EL (cell line): ENCODE measurements at places on chromosomes 7 and 10.
A peak's percentile ranks its signal among the peaks of the same experiment; 100 is the strongest.

GRCh38 chr7:1664711-1665548 lies 5.1 kb upstream of the ELFN1 start:
- DNase-seq: peak; percentile 47

- no peak for DNase-seq
These were observed 264.4 kb downstream of the ETV1 start for GRCh38 chr7:13724977-13725566.

DNA sequence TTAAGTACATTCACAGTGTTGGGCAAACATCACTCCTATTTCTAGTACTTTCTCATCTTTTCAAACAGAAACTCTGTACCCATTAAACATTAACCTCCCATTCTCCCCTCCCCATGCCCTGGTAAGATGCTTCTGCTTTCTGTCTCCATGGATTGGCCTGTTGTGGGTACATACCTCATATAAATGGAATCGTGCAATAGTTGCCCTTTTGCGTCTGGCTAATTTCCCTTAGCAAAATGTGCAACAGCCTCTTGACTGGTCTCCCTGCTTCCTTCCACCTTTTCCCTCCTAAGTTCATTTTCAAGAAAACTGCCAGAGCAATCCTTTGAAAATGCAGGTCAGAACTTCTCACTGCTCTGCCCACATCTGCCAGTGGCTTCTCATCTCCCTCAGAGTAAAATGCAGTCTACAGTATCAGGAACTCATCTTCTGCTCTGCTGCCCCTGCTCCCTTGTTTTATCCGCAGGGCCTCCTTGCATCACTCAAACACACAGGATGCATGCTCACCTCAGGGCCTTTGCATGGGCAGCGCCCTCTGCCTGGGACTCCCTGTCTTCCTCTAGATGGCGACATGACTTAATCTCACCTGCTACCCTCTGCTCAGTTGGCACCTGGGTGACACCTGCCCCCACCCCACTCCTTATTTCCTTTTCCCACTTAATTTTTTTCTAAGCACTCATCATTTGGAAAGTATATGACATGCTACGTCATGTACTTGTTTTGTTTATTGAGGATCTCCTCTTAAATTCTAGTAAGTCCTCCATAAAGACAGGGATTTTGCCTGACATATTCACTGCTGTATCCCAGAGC lies 44.3 kb upstream of the ECHDC3 start:
- DNase-seq: no peak

DNA sequence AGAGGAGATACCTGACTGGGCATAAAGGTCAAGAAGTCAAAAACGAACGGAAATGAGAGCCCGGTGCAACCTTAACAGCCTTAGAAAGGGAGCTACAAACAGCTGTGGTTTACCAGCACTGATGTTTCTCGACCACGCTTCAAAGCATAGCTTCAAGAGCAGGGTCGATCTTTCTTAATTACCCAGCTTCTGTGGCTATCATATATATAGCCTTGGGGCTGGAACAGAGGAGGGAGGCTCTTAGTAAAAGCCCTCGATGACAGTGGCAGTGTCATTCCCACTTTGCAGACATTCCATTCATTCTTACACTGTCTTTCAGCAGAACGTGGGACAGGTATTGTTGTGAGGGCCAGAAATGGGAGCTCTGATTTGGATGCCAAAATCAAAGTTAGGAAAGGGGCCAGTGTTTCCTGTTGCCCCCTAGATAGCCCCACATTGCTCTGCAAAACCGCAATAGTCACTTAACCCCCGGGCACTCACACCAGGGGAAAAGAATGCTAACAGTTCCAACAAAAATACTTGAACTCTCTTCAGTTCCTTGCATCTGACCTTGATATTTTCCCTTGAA lies 141.5 kb downstream of the MTPAP start:
- DNase-seq: peak; percentile 65

DNA sequence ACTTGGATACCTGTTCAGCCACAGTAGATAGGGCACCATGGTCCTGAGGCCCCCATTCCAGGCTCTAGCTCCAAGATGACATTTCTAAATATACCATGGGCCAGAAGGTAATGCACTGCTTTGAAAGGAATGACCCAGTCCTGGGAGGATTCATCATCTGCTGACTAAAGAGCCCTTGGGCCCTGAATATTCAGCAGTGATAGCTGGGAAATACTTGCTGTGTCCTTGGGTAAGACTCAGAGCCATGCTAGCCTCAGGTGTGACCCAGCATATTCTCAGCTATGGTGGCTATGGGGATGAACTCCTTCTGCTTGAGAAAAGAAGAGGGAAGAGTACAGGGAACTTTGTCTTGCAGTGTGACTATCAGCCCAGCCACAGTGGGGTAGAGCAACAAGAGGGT lies 21.3 kb upstream of the AGR2 start:
- DNase-seq: no peak

DNA sequence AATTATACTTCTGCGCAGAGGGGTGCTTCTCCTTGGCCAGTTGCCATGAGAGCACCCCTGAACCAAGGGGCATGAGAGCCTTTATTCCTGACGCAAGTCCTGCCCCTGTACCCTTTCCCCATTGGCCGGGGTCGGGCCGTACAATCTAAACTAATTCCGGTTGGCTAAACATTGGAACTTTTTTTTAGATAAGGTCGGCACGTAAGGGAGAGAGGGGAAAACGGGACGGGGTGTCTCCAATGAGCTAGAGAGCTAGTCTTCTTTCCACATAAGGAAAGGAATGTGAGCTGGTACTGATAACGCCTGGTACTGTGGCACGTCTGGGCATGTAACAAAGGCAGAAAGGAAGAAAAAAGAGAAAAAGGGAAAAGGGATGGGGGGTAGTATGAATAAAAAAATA lies 96.9 kb downstream of the CD36 start:
- no peak for DNase-seq

DNA sequence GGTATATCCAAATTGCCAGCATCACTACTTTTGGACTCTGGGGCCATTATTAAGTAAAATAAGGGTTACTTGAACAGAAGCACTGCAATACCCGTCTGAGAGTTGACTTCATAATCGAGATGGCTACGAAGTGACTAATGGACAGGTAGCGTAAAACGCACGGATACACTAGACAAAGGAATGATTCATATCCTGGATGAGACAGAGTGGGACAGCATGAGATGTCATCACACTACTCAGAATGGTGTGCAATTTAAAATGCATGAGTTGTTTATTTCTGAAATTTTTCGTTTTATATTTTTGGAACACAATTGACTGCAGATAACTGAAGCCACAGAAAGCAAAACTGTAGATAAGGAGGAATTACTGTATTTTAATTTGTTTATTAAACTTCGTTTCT lies 421.5 kb upstream of the LRGUK start:
- DNase-seq: peak; percentile 84

DNA sequence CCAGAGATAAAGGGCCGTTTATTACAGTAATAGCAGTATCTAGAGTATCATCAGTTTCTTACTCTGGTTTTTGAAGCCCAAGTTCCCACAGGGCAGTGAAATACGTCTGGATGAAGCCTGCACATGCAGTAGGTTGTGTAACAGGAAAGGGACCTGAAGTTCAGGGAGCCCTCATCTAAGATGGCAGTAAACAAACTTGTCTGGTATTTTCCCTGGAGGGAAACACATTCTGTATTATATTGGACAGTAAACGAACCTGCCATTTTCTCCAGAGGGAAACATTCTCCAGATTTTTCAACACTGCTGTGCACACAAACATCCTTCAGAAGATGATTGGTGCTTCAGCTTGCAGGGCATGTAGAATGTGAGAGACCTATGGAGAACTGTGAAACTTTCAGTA lies 189.9 kb downstream of the TFEC start:
- DNase-seq: peak; percentile 3

DNA sequence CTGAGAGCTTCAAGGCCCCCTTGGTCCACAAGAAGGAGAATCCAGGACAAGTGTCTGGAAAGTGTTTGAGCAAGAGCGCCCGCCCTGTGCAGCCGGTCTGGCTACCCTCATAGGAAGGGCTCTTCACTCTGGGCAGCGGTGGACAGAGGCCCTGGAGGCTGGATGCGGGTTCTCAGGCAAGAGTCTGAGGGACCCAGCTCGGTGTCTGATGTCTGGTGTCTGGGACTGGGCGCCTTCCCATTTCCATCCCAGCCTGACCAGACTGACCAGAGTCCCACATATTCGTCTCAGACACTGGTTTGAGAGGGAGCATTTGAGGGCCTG lies 59.8 kb downstream of the HK1 start:
- DNase-seq: no peak
